Foreskin fibroblast (primary cell): ENCODE measurements at places on chromosomes 4 and X.

- DNase-seq: no peak
Observed at GRCh38 chr4:85748654-85749053, 273.7 kb downstream of the ARHGAP24 start.

- no peak for DNase-seq
Observed at GRCh38 chrX:110304884-110305283, 13.0 kb downstream of the AMMECR1 start.

GRCh38 chrX:103197721-103198306, 17.1 kb upstream of the BEX4 start:
- peak; percentile 38 for DNase-seq

DNA sequence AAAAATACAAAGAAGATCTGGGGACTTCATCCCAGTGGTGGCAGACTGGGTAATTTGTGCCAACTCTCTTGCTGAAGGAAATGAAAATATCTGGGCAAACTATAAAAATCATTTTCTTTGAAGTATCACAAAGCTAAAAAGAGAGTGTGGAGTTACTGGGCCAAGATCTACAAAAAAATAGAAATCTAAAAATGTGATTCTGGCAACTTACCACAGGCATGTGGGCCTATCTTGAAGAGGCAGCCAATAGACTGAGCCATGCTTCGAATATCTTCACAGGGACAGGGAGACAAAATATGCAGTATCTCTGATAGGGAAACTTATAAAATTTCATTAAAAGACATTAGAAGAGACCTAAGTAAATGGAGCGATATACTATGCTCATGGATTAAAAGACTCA, 168.8 kb downstream of the RCHY1 start:
- DNase-seq: no peak

DNA sequence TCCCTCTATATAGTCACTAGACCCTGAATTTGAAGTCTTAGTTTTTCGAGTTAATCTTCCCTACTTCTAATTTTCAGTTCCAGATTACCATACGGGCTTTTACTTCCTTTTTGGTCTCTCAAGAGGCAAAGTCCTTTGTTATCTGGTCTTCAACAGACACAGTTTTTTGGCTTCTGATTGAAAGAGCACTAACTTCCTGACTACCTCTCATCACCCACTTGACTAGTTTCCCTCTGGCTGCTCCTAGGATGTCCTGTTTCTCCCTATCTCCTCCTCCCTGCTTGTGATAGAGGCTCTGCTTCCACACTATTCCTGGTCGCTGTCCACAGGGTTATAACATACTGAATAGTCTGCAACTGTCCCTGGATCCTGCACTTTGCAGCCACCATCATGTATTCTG, 16.7 kb upstream of the WDR44 start:
- DNase-seq: no peak

DNA sequence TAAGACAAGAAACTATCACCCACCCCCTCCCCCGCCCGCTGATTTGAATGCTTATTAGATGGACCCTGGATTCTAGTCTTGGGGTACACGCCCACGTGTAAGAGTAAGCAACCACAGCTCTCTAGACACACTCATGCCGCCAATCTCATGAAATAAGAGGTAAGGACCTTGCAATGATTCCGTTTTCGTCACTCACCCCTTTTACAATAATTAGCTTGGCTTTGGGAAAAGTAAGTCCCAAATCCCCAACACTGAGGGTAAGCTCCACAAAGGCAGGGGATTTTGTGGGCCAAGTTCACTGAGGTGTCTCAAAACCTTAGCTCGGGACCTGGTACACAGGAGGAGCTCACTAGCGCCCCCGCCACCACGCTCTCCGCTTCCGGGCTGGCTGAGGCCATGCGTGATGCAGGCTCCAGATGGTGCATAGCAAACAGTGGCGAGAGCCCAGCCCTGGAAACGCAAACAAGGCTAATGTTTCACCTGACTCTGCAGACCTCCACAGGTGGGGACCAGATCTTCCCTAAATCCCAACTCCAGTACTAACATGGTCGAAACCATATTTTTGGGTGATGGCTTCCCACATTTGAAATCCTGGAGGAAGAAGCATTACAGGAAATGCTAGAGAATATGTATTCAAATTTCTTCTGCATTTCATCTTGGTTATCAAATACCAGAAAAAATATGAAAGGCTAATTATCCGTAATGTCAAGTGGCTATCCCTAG, 4.1 kb downstream of the PLAC8 start:
- peak; percentile 93 for DNase-seq

- DNase-seq: no peak
Observed at GRCh38 chrX:134144231-134144630, 92.8 kb upstream of the CCDC160 start.

DNA sequence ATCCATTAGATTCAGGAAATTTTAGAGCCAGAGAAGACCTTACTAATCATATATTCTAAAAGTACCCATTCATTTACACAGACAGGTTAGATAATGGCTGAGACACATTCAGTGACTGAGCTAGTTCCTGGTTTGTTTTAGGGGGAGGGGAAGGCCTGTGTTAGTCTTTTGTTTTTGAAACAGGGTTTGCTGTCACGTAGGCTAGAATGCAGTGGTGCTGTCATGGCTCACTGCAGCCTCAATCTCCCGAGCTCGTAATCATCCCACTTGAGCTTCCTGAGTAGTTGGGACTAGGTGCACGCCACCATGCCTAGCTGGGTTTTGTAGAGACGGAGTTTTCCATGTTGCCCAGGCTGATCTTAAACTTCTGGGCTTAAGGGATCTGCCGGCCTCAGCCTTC, 10.1 kb downstream of the RBPJ start:
- DNase-seq: peak; percentile 40

- no peak for DNase-seq
Observed at GRCh38 chr4:176614793-176615192, 177.9 kb downstream of the VEGFC start.

- DNase-seq: no peak
Observed at GRCh38 chrX:68758671-68759070, 70.2 kb upstream of the EFNB1 start.

DNA sequence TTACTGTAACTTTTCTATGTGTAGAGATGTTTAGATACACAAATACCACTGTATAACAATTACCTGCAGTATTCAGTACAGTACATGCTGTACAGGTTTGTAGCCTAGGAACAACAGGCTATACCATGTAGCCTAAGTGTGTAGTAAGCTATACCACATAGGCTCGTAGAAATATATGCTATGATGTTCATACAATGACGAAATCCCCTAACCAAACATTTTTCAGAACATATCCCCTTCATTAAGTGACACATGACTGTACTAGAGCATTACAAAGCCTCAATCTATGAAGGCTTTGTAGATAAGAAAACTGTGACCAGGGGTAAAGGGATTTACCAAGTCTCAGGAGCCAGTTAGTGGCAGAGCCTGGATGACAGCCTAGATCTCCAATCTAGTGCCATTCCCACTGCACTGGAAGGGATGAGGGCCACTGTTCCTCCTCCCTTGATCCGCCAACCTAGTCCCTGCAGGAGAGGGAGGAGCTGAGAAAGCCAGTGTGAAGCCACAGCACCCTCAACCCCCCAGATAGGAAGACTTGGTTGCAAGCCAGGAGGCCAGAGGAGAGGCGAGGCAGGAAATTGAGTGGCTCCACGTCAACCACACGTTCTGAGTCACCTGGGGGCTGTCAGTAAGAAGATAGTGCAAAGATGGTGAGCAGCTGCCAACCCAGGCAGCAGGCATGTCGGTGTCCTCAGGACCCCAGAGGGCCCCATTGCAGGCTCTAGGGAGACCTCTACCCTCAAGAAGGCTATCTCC, 227.7 kb downstream of the BCOR start:
- DNase-seq: peak; percentile 21

GRCh38 chrX:70087857-70088630, 25.8 kb downstream of the OTUD6A start:
- peak; percentile 64 for DNase-seq

GRCh38 chr4:8157496-8157895, 1.1 kb downstream of the ABLIM2 start:
- no peak for DNase-seq

DNA sequence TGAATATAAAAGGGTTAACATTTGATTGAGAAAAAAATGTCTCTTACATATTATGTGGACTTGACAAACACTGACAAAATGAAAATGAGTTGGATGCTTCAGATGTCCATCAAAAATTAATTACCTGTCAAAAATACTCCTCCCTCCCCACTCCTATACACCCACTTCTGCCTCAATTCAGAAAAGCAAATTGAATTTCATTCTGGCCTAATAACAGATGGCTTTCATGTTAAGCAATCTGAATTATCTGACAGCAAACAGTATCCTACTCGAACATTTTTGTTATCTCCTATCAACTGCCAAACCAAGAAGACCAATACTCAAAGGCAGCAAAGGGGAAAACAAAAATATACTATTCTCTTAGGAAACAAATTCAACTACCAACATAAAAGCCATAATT, 44.0 kb downstream of the ATP8A1 start:
- no peak for DNase-seq

DNA sequence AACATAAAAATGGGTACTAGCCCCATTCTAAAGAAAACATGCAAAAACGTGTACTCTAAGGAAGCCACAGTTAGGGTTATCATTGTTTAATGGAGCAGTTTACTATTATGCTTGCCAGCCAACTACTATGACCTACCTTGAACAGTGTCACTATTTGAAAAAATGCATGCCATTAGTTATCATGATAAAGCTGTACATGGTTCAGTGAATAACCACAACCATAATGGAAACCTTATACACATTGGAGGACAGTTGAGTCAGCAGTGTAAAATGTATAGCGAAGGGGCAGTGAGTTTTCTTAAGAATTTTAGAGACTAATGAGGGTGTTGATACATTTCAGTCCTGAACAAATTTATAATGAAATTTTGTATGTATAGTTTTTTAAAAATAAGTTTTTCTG, 381.9 kb downstream of the GRXCR1 start:
- DNase-seq: no peak

DNA sequence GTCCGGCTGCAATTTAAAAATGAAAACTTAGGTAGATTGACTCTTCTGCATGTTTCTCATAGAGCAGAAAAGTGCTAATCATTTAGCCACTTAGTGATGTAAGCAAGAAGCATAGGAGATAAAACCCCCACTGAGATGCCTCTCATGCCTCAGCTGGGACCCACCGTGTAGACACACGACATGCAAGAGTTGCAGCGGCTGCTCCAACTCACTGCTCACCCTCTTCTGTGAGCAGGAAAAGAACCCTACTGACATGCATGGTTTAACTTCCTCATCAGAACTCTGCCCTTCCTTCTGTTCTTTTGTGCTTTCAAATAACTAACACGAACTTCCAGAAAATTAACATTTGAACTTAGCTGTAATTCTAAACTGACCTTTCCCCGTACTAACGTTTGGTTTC, 41.0 kb downstream of the MAP7D3 start:
- DNase-seq: no peak

- no peak for DNase-seq
Observed at GRCh38 chrX:135420831-135421230, 913 bp upstream of the SMIM10L2A start.

GRCh38 chr4:145178740-145179280, 1.6 kb downstream of the OTUD4 start:
- DNase-seq: peak; percentile 4

DNA sequence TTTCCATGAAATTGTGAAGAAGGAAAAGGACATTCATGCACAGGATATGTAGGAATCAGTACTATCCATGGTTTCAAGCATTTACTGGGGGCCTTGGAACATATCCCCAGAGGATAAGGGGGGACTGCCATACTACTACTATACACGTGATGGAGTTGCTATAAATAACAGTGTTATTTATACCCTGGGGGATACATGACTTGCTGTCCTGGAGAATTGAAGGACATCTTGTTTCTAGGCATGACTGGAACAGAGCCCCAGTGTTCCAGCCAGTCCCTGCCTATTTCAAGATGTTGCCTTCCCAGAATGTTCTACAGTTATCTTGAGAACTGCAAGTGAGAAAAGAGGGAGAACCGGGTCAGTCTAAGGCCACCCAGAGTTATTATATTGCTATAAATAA, 39.6 kb upstream of the ZNF81 start:
- no peak for DNase-seq
